CD4-positive, alpha-beta T cell treated with Interleukin-12 subunit alpha and Interleukin-12 subunit beta, for 1 hour (primary cell): ENCODE measurements at places on chromosomes 16 and 17.

- no peak for DNase-seq
These were observed 409 bp upstream of the C17orf107 start for GRCh38 chr17:4898927-4899326.

DNA sequence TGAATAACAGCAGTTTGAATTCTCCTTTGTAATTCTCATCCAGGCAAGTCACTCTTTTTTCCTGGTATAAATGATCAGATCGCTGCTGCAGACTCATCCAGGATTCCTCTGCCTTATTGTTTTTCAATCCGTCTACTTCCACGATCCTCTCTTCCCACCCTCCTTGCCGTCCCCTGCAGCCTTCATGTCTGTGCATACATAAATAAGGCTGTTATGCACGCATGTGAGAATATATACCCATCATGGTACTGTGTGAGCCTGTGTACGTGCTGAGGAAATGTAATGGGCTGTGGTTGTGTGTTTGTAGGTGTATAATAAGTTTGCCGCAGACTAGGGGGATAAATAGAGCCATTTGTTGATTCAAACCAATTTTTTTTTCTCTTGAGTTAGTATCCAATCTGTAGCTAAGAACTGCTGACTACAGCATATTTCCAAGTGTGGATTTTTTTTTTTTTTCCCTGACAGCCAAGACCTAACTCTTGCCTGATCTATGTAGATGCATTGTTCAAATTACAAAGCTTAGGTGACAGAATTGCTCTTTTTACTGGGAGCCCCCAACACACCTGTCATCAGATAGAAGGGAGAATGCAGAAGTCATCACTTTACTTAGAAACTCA, 62.2 kb downstream of the RBFOX1 start:
- DNase-seq = no peak

DNA sequence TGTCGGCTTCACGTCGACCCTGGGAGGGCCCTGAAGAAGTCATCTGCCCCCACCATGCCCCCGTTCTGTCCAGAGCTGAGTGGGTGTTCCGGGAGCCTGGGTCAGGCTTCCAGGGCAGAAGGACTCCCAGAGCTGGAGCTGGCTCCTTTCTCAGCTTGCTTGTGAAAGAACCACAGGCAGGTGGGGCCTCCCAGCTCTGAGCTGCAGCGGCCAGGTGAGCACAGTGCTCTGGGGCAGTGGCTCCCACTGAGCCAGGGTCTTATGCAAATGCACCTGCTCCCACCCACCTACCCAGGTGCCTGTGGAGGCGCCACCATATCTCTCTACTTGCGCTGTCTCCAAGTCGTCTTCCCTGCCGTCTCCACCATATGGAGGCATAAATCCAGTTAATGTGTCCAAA, 140.0 kb upstream of the RPL38 start:
- DNase-seq = no peak

DNA sequence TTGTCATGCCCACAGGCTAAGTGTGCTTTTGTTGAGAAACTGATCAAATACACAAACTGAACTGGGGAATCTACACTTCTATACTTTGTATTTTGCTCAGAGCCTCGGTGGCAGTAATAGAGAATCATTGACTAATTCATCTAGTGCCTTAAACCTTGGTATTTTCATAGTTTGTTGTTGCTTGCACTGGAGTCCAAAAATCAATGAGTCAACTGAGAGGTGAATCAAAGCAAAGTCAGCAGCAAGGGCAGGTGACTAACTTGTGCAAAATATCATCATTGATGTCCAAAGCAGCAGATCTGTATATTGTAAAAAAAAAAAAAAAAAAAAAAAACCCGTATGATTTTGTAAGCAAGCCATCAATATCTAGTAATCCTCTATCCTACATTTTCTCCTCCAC, 296.4 kb downstream of the MAP2K6 start:
- DNase-seq = no peak

GRCh38 chr16:8512941-8513624, 77.2 kb downstream of the TMEM114 start:
- no peak for DNase-seq

DNA sequence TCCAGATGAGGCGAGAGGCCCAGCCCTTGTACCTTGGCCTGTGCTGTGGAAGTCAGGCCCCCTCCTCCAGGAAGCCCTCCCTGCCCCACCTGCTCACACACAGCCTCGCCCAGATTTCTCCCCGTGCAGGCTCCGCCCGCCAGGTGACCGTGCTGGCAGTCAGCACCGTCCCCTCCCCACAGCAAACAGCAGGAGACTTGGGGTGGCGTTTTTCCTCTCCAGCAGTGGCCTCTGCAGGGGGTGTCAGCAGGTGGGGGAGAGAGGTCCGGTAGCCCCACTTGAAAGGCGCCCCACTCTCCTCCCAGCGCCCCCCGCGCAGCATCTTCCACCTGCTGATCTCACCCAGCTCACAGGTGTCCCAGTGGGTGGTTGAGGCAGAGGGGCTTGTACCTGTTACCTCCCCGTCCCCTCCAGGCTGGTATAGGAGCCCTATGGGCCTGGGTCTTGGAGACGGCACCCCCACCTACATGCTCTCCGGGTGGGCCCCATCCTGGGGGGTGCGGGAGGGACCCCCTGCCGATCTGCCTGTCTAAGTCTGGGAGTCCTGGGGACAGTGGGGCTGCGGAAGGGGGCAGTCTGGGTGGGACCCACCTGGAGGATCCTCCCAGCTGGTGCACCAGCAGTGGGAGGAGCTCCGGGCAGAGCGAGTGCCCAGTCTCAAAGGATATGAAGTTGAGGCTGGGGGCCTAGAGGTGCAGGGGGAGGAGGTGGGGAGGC, 4.2 kb upstream of the C1QTNF8 start:
- DNase-seq = no peak
